C1 segment of cervical spinal cord (tissue), 14 donors: ENCODE measurements at places on chromosomes 16 and 17.
A peak's percentile ranks its signal among the peaks of the same experiment; 100 is the strongest.

GRCh38 chr16:15950161-15950854 lies 892 bp downstream of the ABCC1 start:
- no peak for DNase-seq

- no peak for DNase-seq
Observed at GRCh38 chr17:67421869-67422273, 44.8 kb downstream of the PITPNC1 start.

DNA sequence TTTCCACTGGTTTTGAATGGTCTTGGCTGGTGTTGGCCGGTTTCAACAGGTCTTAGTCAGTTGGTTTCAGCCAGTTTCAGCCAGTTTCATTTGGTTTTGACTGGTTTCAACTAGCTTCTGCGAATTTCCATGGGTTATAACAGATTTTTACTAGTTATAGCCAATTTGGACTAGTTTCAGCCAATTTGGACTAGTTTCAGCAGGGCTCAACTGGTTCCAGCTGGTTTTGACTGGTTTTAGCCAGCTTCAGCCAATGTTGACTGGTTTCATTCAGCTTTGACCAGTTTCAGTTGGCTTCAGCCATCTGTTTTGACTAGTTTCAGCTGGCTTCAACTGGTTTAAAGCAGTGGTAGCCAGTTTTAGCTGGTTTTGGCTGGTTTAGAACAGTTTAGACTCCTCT lies 432.6 kb downstream of the UTP18 start:
- no peak for DNase-seq

- peak; percentile 61 for DNase-seq
Observed at GRCh38 chr16:57091975-57092785, at the start of gene CPNE2. Gene CPNE2, plus strand, starts transcription at chr16:57092583. Its CDS starts 18,160 bp downstream, at chr16:57110743.

GRCh38 chr16:88655733-88656281 lies 5.0 kb upstream of the CYBA start:
- DNase-seq = no peak

GRCh38 chr16:5841974-5842373 lies 744.4 kb upstream of the EEF2KMT start:
- no peak for DNase-seq

DNA sequence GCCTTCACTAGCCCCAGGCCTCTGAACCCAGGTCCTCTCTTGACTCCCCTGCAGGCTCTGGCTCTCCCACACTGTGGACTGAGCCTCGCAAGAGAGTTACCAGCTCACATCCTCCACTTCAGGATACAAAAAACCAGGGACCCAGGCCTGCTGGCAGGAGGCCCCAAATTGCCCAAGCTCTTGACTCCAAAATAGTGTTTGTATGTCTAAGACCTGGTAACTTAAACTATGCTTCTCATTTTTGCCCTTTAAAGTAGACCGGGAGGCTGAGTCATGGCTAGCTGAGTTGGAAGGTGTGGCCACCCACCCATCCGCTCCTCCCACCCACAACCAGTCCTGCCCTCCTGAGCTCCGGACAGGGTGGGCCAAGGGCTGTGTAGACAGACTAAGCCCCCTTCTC lies 250.0 kb downstream of the SOX9 start:
- no peak for DNase-seq
